Left ventricle myocardium inferior (tissue), 1 donor: ENCODE measurements at places on chromosomes 7 and 10. TPM values are rescaled to one million over a fixed set of nuclear protein-coding genes. Genes with fewer than 3 reads are reported as not detected.

Gene SLC39A12
- total RNA-seq, result not detected

DNA sequence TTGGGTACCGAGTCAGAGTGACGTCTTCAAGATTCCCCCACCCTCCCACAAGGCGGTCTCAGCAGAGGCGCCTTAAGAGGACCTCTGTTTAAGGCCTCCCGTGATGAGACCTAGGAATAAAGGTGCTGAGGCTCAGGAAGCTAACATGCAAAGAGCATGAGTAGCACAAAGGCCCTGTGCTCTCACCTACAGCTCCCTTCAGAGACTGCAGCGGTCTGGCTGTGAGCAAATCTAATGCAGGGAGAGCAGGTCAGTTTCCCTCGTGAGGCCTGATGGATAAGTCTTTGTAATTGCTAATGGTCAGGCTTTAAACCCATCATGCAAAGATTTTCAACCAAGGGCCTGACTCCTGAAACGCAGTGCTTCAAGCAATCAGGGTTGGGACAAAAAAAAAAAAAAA, 909.3 kb upstream of the GHITM start:
- no peaks in the 10 kb centered on the region for H3K4me1 ChIP-seq
- H3K27me3 ChIP-seq, result no peaks in the 10 kb centered on the region
- DNase-seq, result no peak
- no peak overlapping the region for H3K4me3 ChIP-seq
- no peaks in the 10 kb centered on the region for H3K36me3 ChIP-seq
- no peak overlapping the region for H3K27ac ChIP-seq

Gene TAC1
- not detected for total RNA-seq

Gene COL26A1
- total RNA-seq, result not detected

Gene PPA1
- 99.9 TPM for total RNA-seq

- no peaks in the 10 kb centered on the region for H3K4me1 ChIP-seq
- H3K27me3 ChIP-seq, result peaks cover 46% of the 10 kb centered on the region
- no peaks in the 10 kb centered on the region for H3K36me3 ChIP-seq
- H3K4me3 ChIP-seq, result no peak overlapping the region
Measured at GRCh38 chr10:131419797-131420196, 108.3 kb upstream of the TCERG1L start.

DNA sequence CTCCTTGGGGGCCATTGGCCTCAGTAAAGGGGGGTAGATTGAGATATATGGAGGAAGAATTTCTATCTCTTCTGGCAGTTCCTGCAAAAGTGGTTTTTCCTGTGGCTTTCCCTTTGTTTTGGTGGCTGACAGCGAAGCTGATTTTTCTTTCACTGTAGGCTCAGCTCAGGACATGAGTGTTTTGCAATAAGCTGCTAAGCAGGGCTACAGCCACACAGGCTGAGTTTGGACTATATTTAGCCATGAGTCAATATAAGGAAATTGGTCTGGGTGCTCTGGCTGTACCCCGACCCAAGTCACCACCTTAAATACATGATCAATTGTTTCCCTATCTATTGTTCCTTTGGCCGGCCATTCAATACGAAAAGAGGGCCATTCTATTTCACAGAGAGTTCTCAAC, 212.7 kb upstream of the KCND2 start:
- no peaks in the 10 kb centered on the region for H3K27me3 ChIP-seq
- H3K4me3 ChIP-seq, result no peak overlapping the region
- no peaks in the 10 kb centered on the region for H3K4me1 ChIP-seq
- no peak for DNase-seq

- no peaks in the 10 kb centered on the region for H3K36me3 ChIP-seq
- no peaks in the 10 kb centered on the region for H3K4me1 ChIP-seq
- DNase-seq, result no peak
- H3K27me3 ChIP-seq, result no peaks in the 10 kb centered on the region
- H3K4me3 ChIP-seq, result no peak overlapping the region
Measured at GRCh38 chr7:12103948-12104347, 107.1 kb upstream of the TMEM106B start.

DNA sequence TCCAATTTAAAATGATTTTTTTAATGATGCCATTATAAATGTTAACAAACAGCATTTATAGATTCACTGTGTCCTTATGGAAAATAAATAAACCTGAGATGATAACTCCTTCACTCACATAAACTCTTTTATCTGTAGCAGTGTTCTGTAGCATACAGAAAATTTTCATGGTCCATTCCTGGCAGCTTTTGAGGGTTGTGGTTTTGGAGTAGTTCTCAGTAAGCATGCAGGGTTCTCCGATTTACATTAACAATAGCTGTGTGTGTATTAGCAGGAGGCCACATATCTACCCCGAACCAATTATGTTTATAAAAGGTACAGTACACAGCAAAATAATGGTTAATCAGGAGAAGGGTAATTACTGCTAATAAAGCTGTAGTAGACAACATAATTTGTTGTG, 162.7 kb downstream of the CDCA7L start:
- no peak overlapping the region for H3K4me3 ChIP-seq
- no peaks in the 10 kb centered on the region for H3K4me1 ChIP-seq
- H3K27ac ChIP-seq, result no peak overlapping the region

DNA sequence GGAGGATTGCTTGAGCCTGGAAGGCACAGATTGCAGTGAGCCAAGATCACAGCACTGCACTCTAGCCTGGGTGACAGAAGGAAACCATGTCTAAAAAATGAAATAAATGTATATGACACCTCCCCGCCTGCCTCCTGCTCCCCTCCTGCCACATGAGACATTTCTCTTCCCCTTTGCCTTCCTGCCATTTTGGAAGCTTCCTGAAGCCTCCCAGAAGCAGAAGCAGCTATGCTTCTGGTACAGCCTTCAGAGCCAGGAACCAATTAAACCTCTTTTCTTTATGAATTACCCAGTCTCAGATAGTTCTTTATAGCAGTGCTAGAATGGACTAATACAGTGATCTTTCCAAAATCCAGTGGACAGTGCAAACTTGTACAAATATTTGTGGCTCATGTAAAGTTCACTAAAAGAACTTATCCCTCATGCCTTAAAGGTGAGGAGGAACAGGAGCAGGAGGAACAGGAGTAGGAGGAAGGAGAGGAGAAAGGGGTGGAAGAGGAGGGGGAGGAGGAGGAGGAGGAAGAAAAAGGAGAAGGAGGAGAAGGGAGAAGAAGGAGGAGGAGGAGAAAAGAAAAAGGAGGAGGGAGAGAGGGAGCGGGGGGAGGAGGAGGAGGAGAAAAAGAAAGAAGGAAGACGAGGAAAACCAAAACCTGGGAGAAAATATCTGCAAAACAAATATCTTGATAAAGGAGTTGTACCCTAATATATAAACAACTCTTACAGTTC, 2.8 kb upstream of the ABI1 start:
- H3K4me3 ChIP-seq, result no peak overlapping the region
- DNase-seq, result no peak
- H3K27ac ChIP-seq, result no peak overlapping the region
- peaks cover 22% of the 10 kb centered on the region for H3K27me3 ChIP-seq
- H3K4me1 ChIP-seq, result peaks cover 26% of the 10 kb centered on the region

GRCh38 chr7:94266238-94266644, 128.5 kb upstream of the COL1A2 start:
- no peak overlapping the region for H3K4me3 ChIP-seq
- no peaks in the 10 kb centered on the region for H3K27me3 ChIP-seq
- H3K4me1 ChIP-seq, result no peaks in the 10 kb centered on the region
- DNase-seq, result no peak
- no peaks in the 10 kb centered on the region for H3K36me3 ChIP-seq

DNA sequence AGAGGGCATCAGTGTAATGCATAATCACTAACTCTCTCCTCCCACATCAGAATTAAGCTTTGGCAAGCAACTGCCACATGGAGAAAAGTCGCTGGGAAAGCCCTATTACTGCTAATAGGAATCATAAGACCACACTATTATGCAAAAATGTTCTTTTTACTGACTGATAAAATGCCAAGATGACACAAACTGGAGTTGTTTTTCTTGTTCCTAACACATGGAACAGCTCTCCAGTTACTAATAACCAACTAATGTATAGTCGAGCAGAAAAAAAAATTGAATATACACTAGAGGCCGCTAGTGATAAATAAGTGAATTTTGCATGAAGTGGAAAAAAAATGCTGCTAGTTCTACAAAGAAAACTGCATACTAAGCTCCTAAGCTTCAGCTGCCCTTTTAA, 165.6 kb downstream of the TPK1 start:
- no peak for DNase-seq
- no peaks in the 10 kb centered on the region for H3K4me1 ChIP-seq
- H3K27me3 ChIP-seq, result no peaks in the 10 kb centered on the region
- H3K27ac ChIP-seq, result no peak overlapping the region

Gene LIPM
- not detected for total RNA-seq

Gene PRR15
- not detected for total RNA-seq

Gene MYH16
- total RNA-seq, result not detected
